ENCODE measurements at places on chromosomes 4 and X.
A peak's percentile ranks its signal among the peaks of the same experiment; 100 is the strongest.

GRCh38 chr4:75769036-75769435 is 44.7 kb downstream of the USO1 start:
- no peak for DNase-seq

- DNase-seq = no peak
Measured at GRCh38 chr4:15100994-15101695, 98.9 kb downstream of the CPEB2 start.

DNA sequence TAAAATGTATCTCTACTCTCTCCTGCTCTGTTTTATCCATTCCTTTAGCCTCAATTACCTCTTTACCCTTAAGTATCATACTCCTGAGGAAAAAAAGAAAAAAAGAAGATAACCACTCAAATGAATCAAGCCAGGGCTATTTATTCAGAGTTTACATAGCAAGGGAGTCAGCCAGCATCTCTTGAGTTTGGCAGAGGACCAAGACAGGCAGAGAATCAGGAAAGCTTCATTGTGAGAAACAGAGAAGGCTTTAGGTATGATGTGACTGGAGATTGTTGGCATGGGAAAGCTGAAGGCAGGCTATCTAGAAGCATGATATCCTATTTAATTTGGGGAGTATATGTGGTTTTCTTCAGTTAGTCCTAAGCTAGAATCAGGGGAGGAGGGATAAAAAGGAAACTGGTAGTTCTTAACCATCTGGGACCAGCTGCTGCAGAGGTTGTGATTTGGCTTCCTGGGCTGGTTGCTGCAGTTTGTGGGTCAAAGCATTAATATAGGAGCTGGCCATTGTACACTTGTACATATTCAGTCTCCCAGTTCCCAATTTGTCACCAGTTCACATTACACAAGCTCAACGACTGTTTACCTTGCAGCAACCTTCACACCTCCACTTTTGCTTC is 11.2 kb downstream of the APELA start:
- no peak for DNase-seq

GRCh38 chr4:71680706-71681105 is 103.2 kb downstream of the GC start:
- DNase-seq = no peak

- DNase-seq = no peak
Measured at GRCh38 chr4:5527211-5527610, 181.1 kb downstream of the EVC2 start.

- DNase-seq = no peak
Measured at GRCh38 chr4:132759199-132759780, 389.8 kb upstream of the PCDH10 start.

DNA sequence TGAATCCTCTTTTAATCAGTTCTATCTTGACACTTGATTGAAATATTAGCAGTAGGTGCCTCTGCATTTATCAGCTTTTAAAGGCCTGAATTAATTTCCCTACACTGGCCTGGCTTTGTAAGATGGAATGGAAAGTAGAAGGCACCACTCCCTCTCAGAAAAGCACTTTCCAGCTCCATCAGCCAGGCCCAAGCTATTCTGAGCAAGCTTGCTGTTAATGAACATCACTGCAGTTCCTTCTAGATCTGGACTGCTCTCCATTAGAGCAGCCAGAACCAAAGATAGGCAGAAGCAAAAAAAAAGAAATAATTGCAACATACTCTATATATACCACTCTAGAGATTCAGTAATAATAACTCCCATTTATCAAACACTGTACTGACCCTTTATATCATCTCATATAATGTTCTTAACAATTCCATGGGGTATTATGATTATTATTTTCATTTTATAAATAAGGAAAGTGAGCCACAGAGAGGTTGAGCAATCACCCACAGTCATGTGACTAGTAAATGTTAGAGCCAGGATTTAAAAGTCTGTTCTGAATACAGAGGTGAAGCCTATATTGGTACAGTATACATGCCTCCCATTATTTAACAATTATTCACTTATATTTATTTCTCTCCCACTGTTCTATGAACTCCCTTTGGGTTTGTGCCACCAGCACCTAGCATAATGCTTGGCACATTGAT is 39.4 kb upstream of the GPC3 start:
- DNase-seq = no peak

GRCh38 chr4:3880615-3881120 is 114.5 kb downstream of the ADRA2C start:
- peak; percentile 76 for DNase-seq

GRCh38 chr4:148162519-148162918 is 279.7 kb downstream of the NR3C2 start:
- DNase-seq = no peak

- DNase-seq = no peak
Measured at GRCh38 chrX:133994576-133994975, 9.2 kb upstream of the GPC3 start.

- DNase-seq = no peak
Measured at GRCh38 chr4:183260491-183261151, 59.5 kb downstream of the CLDN22 start.

GRCh38 chr4:120718979-120719566 is 203.5 kb downstream of the PRDM5 start:
- DNase-seq = no peak

- DNase-seq = no peak
Measured at GRCh38 chr4:53234111-53234510, 131.8 kb downstream of the SCFD2 start.

DNA sequence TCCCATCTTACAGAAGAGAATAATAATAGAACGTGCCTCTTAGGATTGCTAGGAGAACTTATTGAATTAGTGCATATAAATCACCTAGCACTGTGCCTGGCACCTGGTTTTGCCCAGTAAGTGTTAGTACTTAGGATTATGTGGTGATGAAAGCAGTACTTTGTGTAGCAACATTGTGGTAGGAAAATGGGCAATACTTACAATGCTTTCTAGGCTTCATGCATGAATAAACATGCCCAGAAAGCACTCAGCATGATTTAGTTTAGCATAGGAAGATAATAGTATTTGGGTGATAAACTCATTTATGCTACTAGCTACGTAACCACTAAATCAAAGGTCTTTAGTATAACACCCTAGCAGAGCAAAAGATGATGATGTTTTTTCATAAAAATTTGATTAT is 105.6 kb downstream of the NEUROG2 start:
- DNase-seq = no peak

DNA sequence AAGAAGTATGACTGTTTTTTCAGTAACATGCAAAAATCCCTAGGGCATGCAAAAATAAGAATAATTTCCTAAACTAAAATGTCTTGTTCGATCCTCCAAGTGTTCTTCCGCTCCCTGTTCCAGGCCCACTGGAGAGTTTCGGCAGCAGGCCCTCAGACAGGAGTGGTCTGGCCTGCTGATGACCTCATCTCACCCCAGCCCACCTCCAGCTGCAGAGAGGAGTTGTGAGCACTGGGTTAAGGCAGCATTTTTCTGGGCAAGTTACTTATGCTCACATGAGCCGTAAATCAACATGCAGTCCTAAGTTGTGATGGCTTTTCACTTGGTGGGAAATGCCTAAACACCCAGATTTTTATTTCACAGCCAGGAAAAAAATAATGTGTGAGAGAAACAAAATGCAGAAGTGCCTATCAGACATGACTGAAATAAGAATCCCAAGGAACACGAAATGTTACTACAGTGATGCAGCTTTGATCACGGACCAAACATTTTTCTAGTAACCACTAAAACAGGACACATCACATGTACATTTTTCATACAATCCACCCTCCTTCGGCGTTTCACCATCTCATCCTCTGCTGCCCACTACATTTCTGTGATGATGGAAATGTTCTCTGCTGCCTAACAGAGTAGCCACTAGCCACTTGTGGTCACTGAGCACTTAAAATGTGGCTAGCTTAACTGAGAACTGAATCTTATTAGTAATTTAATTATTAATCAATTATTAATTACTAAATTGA is 153.3 kb upstream of the TBL1X start:
- no peak for DNase-seq

GRCh38 chrX:34503119-34503518 is 154.0 kb downstream of the TMEM47 start:
- no peak for DNase-seq

- DNase-seq = no peak
Measured at GRCh38 chrX:41435708-41436107, 11.4 kb upstream of the NYX start.

DNA sequence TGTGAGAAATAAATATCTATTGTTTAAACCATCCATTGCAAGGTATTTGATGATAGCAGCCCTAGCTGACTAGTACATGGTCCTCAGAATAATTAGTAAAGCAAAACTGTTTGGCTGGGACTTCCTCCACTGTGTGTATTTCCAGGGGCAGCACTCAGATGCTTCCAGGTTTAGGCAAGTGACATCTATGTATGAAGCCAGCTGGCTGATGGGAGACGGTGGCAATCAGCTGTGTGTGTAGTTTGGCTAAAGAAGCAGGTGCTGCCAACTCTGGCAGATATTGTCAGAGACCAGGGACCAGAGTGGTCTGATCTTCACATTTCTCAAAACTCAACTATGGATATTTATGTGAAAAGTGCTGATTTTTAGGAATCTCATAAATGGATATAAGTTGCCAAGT is 19.1 kb downstream of the HS3ST1 start:
- DNase-seq = no peak

DNA sequence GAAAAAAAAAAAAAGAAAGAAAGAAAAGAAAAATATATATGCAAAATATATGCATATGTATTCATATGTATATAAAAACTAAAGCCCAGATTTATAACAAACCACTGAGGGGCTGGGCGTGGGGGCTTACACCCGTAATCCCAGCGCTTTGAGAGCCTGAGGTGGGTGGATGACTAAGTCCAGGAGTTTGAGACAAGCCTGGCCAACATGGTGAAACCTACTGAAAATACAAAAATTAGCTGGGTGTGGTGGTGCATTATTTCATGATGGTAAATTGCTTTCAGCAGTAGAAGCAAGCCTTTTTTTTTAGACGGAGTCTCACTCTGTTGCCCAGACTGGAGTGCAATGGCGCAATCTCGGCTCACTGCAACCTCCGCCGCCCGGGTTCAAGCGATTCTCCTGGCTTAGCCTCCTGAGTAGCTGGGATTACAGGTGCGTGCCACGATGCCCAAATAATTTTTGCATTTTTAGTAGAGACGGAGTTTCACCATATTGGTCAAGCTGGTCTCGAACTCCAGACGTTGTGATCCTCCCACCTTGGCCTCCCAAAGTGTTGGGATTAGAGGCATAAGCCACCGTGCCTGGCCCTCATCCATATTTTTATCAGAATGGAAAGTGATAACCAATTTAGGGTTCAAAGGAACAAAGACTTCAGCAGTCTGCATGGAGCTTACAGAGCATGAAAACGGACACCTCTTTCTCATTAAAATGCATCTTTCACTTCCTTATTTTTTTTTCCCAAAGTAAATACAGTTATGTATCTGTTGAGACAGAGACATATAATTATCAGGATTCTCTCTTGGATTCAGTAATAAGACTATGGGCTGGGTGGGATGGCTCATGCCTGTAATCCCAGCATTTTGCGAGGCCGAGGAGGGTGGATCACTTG is 27.7 kb upstream of the MOB1B start:
- no peak for DNase-seq

GRCh38 chr4:46837639-46838038 is 71.4 kb downstream of the COX7B2 start:
- no peak for DNase-seq

DNA sequence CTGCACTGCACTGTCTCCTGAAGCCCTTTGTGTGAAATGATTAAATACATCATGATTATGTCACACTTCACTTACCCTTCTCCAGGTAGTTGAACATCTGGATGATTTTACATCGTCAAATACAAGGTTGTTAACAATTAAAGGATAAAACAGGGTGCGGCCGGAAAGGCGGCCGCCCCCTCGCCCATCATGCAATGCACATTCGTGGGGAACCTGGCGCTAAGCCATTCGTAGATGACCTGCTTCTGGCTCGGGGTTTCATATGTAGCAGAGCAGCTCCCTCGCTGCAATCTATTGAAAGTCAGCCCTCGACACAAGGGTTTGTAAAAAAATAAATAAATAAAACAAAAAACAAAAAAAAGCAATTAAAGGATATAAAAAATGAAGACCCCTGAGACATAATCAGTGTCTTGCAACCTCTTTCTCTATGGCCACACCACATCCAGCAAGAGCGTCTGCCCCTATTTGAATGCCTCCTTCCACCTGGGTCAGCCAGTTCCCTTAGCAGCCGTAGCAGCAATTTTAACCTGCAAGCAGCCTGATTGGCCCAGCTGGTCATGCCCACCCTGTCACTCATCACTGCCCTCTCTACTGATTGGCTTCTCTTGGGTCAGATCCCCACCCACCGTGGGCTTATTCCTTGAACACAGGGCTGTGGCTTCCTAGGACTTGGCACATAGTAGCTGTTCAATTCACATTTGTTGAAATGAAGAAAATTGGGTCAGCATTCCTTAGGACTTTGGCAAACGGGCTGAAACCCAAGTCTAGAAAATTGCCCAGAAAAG is 147.8 kb upstream of the PSAPL1 start:
- no peak for DNase-seq

- DNase-seq = no peak
Measured at GRCh38 chr4:37197899-37198298, 46.6 kb upstream of the NWD2 start.

DNA sequence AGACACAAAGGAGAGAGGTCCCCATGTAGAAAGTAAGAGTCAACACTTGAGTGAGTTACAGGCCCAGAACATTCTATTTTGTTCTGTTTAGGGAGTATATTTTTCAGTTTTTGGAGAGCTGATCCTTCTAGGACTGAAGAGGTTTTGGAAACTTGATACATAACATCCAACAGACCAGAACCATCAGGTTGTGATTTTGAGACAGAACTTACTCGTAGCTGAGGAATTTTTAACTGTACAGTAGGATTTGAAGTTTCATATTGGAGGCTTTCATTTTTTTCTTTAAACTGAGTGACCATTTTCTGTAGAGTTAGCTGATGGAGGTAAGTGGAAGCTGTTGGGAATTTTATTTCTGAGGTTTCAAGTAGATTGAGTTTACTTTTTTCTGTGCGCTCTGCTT is 73.3 kb downstream of the NCAPG start:
- DNase-seq = no peak

DNA sequence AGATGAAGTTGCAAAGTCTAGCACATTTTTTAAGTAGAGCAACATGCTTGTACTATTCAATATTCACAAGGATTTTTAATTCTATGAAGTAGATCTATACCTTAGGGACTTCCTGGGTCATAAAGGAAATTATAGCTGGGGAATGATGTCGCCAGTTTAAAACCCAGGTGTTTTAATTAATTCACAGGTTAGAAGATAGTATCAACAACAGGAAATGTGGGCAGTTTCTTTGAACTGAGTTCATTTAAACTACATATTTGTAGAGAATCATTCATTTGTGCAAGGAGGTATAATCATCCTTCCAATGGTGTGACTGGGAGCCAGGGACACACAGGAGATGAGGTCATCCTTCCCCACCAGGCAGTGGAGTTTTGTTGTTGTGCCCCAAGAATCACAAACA is 181.3 kb upstream of the KLF3 start:
- DNase-seq = no peak

DNA sequence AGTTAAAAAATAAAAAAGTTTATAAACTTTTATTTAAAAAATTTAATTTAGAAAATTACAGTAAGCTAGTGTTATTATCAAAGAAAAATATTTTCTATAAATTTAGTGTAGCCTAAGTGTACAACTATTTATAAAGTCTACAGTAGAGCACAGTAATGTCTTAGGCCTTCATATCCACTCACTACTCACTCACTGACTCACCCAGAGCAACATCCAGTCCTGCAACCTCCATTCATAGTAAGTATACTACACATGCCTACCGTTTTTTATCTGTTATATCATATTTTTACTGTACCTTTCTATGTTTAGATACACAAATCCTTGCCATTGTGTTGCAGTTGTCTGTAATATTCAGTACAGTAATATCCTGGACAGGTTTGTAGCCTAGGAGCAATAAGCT is 129.0 kb upstream of the FAM47B start:
- no peak for DNase-seq
